ENCODE measurements at places on chromosomes 5 and 9. TPM values are rescaled to one million over a fixed set of nuclear protein-coding genes. Genes with fewer than 3 reads are reported as not detected.

Gene INSL4
- not detected for total RNA-seq

Gene ST8SIA4
- 0.76 TPM for total RNA-seq

Gene CDX1
- not detected for total RNA-seq

Gene SLC23A1
- not detected for total RNA-seq

Gene GRXCR2
- not detected for total RNA-seq

Gene FRMPD1
- under 0.01 TPM for total RNA-seq

Gene FOXD4L4
- total RNA-seq: not detected

Gene PCDHGA5
- not detected for total RNA-seq

Gene ADGRV1
- 0.39 TPM for total RNA-seq

Gene CDKN2B
- total RNA-seq: 18.0 TPM

Gene LCN15
- not detected for total RNA-seq

Gene TLX3
- total RNA-seq: not detected

Gene PCDHA12
- total RNA-seq: not detected

Gene FAF2
- 34.0 TPM for total RNA-seq

Gene IFNB1
- total RNA-seq: not detected

Measured in hair follicular keratinocyte (primary cell).